ENCODE measurements at places on chromosomes 7 and 10.

GRCh38 chr7:113256883-113257531 is 138.7 kb upstream of the SMIM30 start:
- no peak for DNase-seq

DNA sequence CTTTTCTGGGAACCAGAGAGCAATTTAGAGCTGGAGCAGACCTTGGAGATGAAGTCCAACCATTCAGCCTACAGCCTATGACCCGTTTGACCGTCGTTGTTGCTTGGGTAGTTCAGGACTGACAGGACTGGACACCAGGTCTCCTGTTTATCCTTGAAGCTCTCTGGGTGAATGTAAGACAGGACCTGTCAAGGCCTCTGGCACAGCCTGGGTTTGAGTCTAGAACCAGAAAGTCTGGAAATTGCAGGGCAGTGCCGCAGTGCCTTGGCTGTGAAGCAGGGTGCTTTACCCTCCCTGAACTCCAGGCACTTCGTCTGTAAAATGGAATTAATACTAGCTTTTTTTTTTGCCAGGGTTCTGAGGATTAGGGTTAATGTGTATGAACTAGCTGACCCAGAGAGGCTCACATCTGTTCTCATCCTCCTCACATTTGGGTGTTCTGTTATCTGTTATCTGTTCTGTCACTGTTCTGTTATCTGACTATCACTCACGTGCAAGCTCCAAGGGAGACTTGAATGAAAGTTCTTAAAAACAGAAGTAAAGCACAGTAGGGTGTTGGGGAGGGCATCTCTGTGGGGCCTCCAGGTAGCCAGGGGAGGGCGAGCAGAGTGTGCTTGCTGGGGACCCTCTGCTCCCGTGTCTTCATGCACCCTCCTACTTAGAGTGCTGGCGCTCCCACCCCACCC is 9.9 kb downstream of the BLVRA start:
- no peak for DNase-seq

- DNase-seq, result no peak
These were observed 115.7 kb upstream of the CACNA2D1 start for GRCh38 chr7:82559193-82559805.

- no peak for DNase-seq
These were observed 8.2 kb upstream of the NRG3 start for GRCh38 chr10:81866753-81867152.

GRCh38 chr7:141045842-141046620 is 27.8 kb upstream of the TMEM178B start:
- DNase-seq, result no peak

- DNase-seq, result no peak
These were observed 26.9 kb downstream of the NACAD start for GRCh38 chr7:45061806-45062425.

DNA sequence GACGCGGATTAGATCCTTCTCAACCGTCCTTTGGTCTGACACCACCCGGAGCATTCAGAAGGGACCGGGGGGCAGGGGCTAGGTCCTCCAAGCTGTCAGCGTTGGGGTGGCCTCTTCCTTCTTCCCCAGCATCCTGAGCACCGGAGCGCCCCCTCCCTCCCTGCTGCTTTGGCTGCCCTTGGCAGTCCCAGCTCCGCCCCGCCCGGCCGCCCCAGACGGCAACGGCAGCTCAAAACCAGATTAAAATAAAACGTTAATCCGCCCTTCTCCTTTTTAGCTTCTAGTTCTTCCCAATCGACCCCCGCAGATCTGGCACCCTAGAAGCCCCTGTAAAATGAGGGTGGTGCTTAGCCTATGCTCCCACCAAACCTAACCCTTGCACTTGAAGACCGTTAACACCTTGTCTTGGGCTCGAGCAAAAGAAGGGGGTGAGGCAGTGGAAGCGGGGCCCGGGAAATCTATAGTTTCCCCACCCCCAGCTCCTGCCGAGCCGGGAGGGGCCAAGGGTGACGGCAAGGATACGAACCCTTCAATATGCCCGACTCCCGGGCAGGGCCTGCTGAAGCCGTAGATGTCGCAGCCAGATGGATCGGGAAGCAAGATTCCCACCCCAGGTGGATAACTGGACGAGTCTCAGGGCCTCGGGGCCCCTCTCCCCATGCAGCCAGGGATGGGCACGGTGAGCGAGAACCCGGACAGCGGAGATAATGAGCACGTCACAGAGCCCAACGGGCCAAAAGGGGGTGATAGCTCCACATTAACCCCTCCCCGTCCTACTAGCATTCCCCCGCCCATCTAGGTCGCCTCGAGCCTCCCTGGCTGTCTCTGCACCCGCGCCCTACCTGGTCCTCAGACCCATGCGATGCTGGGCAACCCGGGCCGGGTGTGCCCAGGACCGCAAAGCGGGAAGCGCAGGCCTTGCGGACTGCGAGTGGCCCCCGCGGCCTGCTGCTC is 169.7 kb downstream of the NRF1 start:
- no peak for DNase-seq

DNA sequence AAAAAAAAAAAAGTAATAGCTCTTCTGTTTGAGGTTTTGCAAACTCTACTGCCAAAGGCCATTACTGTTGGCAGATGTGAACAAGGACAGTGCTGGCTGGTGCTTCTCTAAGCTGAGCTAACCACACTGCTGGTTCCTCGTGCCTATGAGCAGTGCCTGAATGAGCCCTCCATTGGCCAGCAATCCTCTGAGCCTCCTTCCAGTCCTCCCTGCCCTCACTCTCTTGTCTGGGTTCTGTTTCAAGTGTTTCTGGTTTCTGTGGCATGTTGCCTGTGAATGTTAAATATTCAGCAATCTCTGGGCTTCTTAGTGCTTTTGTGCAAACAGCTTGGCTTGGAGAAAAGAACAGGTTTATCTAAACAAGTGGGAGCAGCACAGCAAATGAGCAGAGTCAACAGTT is 161.3 kb upstream of the AUTS2 start:
- no peak for DNase-seq

- peak; percentile 62 for DNase-seq
These were observed 361.0 kb downstream of the ETV1 start for GRCh38 chr7:13628239-13629001.
